ENCODE measurements at places on chromosomes 2 and 18.
A peak's percentile ranks its signal among the peaks of the same experiment; 100 is the strongest.

DNA sequence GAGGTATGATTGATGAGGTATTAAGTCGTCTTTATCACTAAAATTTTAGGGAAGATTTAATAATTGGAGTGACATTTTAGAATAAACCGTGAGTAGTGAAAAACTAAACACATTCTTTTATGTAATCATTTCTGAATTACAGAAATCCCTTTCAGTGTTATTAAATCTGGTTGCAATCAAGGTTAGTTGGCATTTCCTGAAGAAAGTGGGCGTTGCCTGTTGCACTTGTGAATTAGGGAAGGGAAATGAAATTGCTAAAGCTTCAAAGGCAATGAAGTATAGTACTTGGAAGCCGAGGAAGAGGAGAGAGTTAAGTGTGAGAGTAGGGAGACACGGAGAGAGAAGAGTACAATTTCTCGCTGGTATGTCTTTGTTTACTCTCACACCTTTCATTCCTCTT is 274.5 kb downstream of the SLC8A1 start:
- no peak for DNase-seq

DNA sequence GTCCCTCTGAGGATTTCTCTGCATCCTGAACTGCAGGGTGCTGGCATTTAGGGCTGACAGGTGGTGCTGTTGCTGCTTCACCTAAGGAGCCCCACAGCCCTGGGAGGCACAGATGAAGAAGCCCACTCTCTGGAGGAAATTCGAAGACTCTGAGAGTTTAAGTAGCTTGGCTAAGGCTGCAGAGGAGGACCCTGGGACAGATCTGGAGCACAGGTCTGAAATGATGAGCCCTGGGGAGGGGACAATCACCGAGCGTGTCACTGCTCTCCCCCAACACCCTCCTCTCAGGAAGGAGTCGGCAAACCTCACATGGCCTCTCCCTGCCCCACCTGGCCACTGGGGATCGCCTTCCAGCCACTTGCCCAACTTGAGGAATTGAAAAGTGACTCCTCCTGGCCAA is 18.6 kb downstream of the CYP27C1 start:
- DNase-seq = no peak

- DNase-seq = no peak
These were observed 103.4 kb downstream of the ZFP36L2 start for GRCh38 chr2:43123028-43123427.

GRCh38 chr2:48016225-48017019 is 110.1 kb upstream of the FBXO11 start:
- no peak for DNase-seq

- no peak for DNase-seq
These were observed 8.5 kb upstream of the ETAA1 start for GRCh38 chr2:67388680-67389079.

DNA sequence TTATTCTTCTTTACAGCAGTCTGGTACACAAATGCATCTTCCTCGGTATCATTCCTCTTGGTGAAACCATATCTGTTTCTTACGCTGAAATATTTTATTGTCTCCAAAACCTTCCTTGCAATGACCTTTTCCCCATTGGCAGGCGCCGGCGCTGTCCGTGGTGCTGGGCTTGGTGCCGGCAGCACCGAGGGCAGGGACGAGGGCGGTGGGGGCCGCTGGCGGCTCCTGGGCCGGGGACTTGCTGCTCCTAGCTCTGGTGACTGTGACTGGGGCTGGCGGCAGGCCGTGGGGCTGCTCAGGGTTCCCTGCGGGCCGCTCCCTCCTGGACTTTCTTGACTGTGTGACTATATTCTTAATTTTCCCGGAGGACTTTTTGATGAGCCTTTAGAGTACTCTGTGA is 72.5 kb downstream of the GPR39 start:
- DNase-seq = peak; percentile 66

- DNase-seq = no peak
These were observed 42.5 kb downstream of the MYO7B start for GRCh38 chr2:127577973-127578372.

DNA sequence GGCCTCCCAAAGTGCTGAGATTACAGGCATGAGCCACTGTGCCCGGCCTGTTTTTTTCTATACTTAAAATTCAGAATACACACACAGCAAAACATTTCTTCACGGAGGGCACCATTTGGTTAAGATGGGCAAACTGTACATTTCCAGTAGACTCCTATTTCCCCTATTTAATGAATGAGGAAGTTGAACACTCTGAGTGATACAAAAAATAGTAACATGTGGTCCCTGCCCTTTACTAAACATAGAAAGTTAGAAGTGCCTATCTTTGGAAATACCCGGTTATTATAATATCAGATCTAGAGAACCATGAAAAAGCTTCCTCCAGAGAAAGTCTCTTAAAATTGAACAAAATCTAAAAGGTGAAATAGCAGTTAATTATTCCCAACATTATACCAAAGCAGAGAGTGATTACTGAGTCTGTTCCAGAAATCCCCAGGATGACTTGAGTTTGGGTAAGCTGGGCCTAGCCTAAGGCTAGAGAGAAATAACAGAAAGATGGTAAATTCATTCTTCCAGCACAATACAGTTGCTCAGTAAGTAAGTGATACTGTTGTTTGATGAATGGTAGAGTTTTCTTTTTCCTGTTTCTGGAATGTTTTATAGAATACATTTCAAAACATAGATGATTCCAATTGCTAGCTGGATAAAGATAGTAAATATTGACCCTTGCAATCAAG is 23.3 kb upstream of the RMC1 start:
- no peak for DNase-seq

GRCh38 chr2:64318476-64318748 is 135.6 kb upstream of the LGALSL start:
- no peak for DNase-seq

GRCh38 chr2:235160281-235160810 is 208.5 kb downstream of the SH3BP4 start:
- no peak for DNase-seq

GRCh38 chr2:196849895-196850294 is 40.7 kb upstream of the C2orf66 start:
- DNase-seq = no peak

DNA sequence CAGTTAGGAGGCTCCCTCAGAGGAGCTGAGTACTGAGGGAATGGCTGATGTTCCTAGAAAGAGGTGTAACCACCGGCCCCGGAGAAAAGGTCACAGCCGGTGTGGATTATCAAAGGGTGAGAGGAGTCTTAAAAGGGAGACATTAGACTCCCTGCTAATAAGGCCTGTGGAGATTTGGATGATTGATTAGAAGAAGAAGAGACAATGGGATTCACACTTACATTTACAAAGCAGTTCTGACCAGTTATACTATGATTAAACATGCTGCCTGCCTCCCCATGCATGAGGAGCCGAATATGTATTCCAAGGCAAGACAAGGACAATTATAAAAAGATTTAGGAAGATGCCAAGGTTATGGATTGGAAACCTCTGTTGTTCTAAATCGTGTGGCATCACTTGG is 302.4 kb downstream of the SLC4A3 start:
- DNase-seq = no peak

GRCh38 chr2:38948995-38949394 is 59.3 kb downstream of the ARHGEF33 start:
- DNase-seq = no peak

DNA sequence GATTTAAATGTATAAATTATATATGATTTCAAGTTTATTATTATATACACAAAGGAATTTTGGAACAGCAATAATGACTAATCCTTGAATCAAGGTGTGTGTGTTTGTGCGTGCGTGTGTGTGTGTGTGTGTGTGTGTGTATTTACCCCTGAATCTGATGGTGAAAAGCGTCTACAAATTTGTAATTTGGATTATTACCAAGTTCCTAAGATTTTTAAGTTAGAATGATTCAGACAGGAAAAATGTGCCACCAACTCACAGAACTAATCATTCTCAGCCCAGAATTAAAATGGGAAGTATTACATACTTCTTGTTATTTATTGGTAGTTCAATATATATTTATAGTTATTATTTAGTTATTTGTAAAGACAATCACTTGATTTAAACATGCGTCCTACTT is 12.3 kb downstream of the CALCRL start:
- no peak for DNase-seq

DNA sequence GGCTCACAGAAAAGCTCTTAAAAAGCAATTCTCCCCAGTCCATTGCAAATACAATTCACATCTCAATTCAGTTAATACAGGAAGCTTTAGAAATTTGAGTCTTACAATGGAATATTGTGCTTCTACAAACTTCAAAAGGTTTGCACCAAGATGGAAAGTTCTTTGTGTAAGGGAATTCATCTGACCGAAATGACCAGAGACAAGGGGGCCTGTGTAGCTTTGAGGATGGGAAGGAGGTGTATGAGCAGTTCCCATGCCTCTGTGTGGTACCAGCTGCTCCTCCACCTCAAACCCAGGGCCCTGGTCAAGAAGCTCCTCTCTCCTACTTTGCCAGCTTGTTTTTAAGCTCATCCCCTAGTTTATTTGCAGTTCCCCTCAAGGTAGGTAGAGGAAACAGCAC is 312.8 kb upstream of the PKDCC start:
- no peak for DNase-seq

- DNase-seq = peak; percentile 27
These were observed 4.3 kb downstream of the GPR17 start for GRCh38 chr2:127650041-127650784.

GRCh38 chr18:72648481-72648960 is 104.4 kb upstream of the CBLN2 start:
- DNase-seq = no peak

DNA sequence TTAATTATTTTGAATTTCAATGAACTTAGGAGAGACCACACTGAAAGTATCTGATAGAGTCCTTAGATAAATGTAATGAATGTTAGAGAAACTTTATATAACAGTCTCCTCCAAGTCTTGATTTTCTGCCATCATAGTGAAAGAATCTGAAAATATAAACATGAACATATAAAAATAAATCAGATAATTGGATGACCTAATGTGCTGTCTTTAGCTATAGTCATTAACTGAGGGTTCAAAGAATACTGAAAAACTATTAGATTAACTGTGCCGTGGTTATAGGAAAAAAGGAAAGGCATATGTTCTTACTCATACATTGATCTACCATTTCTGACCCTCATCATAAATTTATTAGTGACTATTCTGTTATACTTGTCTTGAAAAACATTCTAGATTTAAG is 47.0 kb upstream of the SPAG16 start:
- no peak for DNase-seq

DNA sequence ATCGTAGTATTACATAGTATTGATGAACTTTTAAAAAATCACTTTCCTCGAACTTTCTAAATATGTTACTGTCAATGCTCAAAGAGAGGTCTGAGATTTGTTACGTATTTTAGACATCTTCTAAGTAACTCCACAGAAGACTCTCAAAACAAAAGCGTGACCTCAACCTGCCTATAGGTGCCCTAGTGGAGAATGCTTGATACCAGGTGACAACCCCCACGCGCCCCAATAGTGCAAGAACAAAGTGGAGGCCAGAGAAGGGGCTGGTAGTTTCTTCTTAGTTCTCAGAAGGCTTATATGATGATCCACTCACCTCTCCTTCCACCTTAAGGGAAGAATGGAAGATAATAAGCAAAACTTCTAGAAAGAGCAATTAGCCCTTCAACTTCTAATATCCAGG is 102.6 kb downstream of the ANKRD44 start:
- DNase-seq = no peak

GRCh38 chr18:36718705-36719328 is 110.0 kb downstream of the TPGS2 start:
- DNase-seq = no peak

DNA sequence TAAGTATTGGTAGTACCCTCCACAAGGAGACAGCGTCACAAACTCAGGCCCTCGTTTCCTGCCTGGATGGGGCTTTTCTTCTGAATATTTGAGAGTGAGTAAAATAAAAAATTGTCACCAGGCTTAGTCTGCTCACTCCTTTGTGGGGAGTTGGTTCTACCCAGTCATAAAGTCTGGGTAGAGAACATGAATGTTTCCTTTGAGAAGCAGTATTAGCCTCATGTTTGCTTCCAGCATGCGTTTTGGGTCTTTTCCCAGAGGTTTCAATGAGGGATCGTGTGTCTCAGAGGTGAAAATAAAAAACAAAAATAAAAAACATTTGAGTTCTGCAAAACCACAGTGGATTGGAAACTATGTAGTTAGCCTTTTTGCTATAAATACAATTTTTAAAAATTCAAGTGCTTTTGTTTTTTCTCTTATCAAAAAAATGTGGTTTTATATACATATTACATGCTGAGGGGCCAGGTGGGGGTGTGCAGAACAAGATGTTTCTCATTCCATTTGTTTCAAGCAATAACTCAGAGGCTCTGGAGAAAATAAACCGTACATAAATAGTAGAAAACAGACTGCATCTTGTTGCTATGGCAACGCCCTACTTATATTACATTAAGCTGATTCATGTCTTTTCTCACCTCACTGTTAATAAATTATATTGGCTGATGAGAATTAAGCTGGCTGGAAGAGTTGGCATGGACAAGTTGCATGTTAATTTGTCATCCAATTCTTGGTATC is 225.4 kb upstream of the FBXO11 start:
- DNase-seq = peak; percentile 70

DNA sequence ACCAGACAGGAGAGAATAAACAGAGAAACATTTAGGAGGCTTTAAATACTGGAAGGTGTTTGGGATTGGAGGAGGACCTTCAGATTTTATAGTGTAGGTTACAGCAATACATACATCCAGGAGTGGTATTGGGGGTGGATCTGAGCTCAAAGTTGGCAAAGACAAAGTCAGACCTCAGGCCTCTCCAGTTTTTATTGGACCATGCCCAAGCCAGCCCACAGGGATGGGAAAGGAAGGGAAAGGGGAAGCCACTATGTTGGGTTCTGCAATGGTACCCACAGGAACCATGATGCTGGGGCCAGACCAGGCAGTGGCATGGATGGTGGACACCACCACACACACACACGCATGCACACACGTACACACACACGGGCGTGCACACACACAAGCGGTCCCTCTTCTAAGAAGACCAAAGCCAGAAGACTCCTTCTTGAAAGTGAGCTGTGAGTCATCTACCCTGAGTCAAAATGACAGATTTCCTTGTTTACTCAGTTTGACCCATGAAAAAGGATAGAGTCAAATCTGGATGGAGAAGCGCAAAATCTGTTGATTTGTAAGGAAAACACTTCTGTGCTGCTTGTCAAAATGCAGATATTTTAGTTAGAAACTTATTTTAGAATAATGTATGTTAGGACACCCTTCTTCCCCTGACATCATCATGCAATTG is 87.9 kb downstream of the TRABD2A start:
- no peak for DNase-seq

DNA sequence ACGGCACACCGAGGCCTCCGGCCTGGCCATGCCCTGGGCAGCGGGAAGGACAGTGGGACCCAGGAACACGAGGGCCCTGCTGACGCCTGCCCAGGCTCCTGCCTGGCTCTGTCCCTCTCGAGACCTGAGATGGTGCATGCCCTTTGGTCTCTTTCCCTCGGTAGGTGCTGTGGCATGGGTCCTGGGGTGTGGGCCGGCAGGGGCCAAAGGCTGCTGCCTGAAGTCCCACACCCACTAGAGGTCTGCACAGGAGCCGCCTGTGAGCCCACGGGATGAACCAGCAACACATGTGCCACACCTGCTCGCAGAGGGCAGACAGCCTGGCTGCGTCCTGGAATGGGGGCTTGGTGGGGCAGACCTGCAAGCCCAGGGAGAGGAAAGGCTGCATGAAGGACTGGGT is 73.3 kb downstream of the NDUFA10 start:
- DNase-seq = no peak

All from right hindlimb (tissue), 1 donor.